ENCODE measurements at places on chromosomes 4 and X.

DNA sequence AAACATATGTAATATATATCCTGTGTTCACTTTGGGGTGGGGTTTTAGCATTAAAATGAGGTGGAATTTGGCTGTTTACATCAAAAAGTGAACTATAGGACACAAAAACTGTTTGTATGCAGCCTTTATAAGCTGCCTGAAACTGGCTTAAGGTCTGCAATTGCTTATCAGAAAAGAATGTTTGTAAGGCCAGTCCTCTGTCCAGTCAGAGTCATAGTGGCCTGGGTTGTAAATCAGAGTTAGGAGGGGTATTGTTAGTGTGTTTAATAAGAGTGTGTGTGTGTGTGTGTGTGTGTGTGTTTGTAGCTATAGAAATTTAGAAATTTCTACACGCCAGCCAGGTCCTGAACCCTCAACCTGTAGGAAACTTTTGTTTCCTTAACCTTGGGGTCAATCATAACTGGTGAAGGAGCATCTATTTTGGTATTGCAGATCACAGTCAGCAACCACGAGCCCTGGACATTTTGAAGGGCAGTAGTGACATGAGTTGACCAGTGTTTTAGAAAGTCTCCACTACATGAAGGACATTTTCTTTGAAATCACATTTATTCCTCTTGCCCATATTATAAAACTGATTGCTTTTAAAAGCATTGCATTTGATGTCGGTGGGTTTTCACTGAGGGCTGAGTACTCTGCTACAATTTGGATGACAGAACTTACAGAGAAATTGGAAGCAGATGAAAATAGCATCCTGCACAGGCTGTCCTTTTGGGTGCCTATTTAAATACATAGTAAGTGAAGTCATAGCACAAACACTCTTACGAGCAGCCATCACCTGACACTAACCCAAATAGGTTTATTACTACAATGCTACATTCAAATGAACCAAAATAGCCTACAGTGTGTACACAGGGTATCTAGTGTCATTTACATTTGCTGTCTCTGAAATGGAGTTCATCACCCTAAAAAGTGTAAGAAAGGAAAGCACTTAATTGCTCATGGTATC is 11.2 kb upstream of the TMEM154 start:
- DNase-seq, result no peak

GRCh38 chr4:76791479-76791878 is 106.5 kb downstream of the SOWAHB start:
- no peak for DNase-seq

DNA sequence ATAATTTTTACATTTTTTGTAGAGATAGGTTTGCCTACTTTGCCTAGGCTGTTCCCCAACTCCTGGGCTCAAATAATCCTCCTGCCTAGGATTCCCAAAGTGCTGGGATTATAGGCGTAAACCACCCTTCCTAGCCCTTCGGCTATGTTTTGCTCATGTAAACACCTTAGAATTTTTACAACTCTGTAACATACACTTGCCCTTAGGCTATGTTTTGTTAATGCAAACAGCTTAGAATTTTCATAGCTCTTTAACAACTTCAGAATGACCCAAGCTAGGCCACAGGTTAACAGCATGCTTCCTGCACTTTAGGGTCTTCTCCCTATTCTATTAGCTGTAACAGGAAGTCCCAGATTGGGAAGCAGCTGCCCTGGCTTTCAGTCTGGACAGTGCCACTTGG is 24.2 kb downstream of the KLHL15 start:
- DNase-seq, result no peak

GRCh38 chr4:99835942-99836341 is 19.3 kb downstream of the DAPP1 start:
- no peak for DNase-seq

DNA sequence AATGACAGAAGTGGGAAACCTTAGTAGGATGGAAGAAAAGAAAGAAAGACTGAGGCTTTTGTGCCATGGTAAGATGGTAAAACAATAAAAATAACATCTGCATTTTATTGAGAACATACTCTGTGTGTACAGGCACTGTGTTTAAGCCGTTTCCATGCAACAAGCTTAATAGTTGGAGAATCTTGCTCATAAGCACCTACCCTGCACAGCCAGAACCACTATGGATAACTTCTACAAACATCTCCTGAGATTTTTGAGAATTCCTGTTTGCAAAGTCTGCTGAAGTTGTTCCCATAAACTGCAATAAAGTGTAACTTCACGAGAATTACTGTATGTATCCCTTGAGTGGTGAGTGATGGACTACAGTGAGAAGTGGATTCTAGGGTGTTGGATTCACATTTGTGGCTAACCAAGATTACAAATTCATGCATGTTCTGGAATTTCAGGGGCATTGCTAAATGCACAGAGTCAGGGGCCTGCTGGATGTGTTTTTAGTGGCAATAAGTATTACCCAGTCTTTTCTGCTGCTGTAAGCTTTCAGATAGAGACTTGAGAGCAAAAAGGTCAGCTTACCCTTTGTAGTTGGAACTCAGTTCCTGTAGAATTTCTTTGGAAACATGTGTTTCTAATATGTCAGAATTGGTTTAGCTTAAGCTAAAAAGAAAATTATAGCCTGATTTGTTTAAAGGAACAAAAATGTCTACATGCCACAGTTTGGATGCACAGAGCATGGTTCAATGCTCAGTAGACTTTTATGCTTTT is 132.5 kb downstream of the AFF1 start:
- DNase-seq, result no peak

- DNase-seq, result no peak
Measured at GRCh38 chrX:117274965-117275364, 812.2 kb upstream of the CT83 start.

DNA sequence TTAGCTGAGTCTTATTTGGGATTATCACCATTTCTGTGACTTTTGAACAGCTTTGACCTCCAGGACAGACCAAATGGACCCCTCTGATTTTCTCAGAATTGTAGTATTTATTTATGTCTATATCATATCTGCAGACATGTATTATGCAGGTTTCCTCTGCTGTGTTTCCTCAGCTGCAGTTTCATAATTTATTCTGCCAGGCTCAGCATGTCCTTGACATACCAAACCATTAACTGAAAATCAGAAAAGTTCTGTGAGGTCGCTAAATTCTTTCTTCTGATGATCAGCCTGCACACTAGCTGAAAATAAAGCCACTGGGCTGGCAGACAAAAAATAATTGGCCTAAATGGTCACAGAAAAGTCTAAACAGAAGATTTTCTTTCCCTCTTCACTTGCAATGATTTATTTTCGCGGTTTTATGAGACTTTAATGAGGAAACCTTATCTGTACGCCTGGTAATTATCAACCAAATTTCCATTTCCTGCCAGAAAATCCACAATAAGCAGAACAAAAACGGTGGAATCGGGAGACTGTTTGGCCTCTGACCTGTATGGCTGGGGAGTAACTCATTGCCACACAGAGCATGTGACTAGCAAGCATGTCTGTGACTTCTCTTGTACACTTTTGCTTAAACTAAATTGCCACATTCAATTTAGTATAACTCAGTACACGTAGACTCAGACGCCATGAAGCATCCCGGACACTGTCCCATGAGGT is 150.9 kb downstream of the ENPP6 start:
- no peak for DNase-seq

DNA sequence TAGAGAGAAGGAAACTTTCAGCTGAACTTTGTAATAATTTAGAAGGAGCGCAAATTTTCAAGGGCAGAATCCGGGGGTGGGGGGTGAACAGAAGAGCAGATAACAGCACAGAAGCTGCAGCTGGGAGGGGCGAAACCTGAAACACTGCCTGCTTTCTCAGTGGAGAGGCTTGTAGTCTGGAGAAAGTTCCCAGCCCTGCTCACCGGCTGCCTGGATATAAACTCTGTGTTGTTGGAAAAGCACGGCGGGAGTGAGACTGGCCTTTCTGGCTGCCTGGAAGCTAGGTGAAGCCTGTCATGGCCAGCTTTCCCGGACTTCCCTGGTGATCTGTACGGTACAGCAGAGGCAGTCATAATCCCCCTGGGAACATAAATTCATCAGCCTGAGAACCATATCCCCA is 1352.1 kb upstream of the DIAPH2 start:
- DNase-seq, result no peak

- DNase-seq, result no peak
Measured at GRCh38 chrX:64996805-64997204, 20.6 kb upstream of the ZC4H2 start.
